ENCODE measurements at places on chromosomes 7 and 10.

DNA sequence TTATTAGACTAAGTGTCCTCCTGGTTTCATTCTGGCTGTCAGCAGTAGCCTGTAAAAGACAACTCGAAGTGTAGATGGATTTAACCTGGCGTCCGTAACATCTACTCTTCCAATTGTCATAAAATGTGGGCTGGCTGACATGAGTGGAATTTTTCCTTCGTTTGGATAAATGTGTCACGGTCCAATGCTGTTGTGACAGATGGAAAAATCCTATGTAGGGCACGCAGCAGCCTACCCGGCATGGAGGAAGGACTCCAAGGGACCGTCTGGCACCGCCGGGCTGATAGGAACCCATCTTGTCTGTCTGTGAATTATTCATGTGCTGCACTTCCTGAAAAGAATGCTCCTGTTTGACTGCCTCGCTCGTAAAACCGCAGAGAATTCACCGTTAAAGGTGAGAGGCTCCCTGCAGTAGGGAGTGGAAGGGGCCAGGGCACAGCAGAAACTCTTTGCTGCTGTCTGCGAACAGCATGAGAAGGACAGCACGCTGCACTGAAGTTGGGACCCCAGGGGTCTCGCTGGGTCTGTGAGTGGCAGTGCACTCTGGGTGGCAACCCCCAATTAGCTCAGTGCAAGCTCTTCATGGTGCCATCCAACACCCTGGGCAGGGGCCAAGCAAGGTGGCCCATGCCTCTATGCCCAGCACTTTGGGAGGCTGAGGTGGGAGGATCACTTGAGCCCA lies 1.6 kb upstream of the ORAI2 start:
- no peak for DNase-seq

DNA sequence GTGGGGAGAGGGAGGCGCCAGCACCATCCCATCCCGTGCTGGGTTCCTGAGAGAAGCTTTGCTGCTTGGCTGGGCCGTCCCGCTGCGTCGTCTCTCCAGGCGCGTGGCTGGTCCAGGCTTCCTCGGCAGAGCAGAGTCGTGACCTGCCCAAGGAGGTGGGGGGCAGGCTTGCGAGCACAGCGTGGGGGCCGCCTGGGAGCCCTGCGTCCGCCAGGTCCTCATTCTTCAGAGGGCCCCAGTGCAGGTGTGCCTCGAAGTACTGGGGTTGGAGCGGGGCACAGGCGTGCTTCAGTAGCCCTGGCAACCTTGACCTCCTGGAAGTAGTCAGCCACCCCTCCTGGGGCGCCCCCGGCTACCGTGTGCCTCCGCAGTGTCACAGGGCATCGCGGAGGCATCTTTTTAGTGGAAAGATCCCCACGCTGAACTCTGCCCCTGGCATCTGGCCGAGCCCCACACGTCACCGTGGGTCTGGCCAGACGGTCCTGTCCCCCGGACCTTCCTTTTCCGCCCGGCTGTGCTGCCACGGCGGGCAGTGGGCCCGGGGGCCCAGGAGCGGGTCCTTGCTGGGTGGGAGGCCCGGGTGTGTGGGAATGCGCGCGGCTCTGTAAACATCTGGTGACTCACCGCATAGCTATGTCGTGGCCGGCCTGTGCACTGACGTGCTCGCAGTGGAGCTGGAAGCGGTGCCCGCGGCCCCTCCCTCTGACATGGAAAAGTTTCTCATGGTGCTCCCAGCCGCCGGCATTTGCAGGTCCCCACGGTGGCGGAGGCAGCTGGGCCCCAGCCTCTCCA lies 6.4 kb downstream of the MAFK start:
- DNase-seq, result peak; percentile 90

- peak; percentile 22 for DNase-seq
Measured at GRCh38 chr10:74081192-74081803, 69.3 kb downstream of the AP3M1 start.

DNA sequence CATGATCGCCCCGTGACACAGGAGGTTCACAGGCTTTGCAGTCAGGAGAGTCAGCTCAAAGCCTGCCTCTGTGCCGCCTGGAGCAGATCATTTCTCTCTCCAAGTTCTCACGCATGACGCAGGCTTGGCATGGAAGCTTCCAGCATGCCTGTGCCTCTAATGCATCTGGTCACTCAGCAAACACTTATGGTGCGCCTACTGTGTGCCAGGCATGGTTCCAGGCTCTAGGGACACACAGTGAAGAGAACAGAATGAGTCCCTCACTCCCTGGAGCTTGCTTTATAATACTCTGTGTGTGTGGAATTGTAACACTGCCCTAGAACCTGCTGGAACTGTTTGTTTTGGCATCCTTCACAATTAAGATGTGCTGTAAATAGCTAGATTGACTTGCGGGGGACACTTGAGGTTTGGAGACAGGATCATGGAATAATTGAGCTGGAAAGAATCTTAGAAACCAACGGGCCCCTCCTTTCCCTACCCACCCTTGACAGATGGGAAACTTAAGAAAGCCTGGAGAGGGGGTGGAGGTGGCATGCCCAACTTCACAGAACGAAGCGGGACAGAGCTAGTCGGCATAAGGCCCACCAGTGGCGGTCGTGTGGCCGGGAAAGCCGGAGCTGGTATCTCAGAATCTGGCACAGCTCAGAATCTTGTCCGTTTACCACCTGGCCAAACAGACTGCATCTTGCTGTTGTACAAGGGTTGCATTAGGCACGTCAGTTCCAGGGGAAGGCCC lies 4.6 kb upstream of the MYH16 start:
- DNase-seq, result no peak

- DNase-seq, result no peak
Measured at GRCh38 chr10:103925591-103925990, 7.6 kb upstream of the STN1 start.

DNA sequence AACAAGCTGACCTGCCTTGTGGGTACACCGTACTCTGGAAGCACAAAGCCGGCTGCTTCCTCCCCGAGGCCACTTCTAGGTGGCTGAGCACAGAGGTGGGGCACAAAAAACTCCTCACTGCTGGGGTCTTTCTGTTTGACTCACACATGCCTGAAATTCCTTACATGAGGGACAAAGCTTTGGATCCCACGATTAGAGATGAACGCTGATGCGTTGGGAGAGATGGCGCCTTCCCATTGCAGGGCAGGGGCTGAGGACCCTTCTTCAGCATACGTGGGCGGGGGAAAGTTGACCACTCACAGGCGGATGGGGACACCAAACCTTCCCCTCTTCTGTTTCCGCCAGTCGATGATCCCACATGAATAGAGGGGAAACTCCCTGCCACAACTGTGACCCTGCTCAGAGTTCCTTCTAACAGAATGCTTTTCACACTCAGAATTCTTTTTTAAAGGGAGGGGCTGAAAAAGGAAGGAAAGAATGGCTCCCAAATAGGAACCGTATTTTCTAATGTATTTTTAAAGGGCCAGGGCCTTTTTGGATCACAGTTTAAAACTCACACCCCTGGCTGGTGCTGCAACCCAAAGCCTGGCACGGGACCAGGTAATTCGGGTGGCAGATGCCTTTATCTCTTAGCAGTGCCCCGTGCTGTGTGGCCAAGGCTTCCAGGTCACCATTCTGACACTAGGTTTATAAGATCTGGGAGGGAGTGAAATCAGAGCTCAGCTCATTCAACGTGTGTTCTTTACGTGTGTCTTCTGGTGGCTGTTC lies 134.0 kb downstream of the PRKAG2 start:
- peak; percentile 67 for DNase-seq

- DNase-seq, result peak; percentile 44
Measured at GRCh38 chr10:73874267-73875138, at the start of gene CAMK2G. Gene CAMK2G, minus strand, starts transcription at chr10:73874555. Its CDS starts 94 bp downstream, at chr10:73874461.

GRCh38 chr10:69662173-69662877 lies 32.3 kb downstream of the FAM241B start:
- DNase-seq, result no peak

DNA sequence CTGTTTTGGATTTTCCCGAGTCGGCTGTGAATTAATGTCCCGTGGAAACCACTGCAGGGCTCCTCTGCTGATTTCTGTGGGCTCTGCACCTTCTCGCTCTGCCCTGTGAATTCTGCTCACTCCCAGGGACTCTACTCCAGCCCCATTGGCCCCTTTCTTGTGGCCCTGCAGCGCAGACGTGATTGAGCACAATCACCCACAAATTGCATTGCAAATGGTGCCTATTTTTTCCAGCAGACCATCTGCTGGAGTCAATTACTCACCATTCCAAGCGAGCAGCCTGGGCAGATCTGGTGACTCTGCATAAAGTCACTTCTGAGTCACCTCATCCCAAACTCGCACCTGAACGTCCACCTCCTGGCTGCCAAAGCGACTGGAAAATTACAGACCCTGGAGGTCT lies 235.8 kb downstream of the PAXIP1 start:
- DNase-seq, result no peak

DNA sequence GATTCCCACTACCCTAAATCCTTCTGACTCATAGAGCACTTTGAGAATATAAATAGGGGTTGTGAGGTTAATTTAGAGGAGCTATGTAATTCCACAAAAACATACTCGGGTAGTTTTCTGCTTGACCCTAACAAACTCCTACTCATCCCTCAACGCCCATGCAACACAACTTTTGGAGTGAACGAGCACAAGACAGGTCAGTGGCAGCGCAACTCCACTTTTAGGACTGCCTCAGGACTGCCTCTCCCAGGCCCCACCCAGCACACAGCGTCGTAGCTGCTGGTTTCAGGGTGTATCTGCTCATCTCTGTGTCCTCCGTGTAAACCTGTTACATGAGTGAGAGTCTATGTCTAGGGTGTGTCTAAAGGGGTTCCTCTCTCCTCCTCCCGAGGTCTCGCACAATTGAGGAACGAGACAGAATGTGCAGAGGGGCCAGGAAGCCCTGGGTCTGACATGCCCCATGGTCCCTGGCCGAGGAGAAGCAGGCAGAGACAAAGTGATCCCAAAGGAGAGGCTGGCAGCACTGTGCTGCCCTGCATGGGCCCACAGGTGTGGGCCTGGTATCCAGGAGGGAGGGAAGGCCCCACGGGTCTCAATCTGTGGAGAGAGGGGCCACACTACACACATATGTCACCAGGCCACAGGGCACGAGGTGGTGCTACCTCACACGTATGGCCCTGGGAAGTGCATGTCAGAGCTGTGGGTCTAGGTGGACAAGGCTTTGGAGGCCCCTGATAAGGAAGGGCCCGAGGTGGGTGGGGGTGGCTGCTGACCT lies 45.5 kb downstream of the CAMK2B start:
- no peak for DNase-seq

DNA sequence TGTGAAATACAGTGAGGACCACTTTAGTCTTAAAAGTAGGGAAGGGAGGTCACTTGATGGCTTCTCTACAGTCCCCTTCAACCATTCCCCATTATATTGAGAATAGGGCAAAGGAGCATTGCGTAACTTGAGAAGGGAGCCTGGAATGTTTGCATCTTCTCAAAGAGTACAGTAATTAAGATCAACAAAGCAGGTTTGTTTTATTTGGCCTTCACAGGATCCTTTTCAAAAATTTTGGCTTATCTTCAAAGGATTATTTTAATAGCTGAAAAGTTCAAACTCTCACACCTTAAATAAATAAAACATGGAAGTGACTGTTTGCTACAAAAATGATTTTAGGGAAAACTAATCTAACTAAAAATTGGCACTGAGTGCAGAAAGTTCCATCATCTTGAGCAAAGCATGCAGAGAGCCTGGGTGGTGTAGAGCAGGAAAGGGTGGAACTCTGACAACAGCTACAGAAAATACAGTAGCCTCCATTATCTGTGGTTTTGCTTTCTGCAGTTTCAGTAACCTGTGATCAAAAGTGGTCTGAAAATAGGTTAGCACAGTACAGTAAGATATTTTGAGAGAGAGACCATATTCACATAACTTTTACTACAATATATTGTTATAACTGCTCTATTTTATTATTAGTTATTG lies 214.0 kb downstream of the MDFIC start:
- DNase-seq, result peak; percentile 6

DNA sequence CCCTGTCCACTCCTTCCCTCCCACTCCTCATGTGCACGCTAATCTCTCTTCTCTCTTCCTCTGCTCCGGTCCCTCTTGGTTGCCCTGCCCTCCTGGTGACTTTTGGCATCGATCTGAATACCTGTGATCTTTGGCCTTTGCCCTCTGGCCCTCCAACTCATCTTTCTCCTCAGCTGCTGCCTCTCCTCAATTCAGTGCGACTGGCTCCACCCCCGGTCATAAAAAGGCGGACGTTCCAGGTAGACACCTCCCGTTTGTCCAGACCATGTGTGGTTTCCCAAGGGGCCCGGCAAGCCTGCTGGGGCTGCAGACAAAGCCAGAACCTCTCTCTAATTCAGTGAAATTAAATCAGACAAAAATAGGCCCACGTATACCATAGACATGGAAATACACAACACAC lies 96.8 kb downstream of the COL13A1 start:
- no peak for DNase-seq

DNA sequence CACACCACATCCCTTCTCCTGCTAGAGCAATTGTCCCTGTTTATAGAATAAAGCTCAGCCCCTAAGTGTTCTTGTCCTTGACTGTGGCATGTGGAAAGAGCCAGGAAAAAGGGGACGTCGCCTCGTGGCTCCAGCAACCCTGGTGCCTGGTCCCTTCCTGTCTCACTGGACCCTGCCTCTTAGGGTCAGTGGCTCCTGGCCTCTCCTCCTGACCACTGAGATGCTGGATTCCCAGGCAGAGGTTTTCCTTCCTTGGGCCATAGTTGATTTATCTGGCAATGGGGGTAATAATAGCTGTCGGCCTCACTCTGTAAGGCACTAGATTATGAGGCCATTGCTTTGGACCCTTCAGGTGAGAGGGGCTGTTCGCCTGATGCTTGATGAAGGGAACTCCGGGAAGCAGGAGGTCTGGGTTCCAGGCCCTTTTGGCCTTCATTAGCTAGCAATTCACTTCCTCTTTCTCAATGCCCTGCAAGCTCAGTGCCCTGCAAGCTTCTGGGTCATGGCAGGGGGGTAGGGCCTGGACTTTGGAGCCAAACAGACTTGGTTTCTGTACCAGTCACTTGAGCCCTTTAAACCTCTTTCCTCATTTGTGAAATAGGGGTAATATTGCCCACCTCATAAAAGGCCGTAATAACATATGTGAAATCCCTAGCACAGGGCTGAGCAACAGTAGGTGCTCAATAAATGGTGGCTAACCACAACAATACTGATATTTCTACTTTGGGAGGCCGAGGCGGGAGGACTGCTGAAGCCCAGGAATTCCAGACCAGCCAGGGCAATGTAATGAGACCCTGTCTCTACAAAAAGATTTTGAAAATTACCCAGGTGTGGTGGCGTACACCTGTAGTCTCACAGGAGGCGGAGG lies 1.1 kb downstream of the ASL start:
- no peak for DNase-seq

DNA sequence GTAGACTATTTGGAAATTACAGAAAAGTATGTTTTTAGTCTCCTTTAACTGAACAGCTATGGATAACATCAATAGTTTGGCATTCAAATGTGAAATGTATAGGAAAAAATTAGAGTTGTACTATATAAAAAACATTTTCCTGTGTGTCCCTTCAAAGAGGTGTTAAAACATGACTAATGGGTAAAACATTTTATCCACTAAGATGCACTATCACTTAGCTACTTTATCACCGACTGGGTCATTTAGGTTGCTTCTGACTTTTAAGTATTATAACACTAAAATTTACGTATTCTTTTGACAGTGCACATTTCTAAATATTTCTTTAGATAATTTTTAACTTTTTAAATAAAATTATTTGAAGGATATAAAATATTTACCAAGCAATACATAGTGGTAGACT lies 77.6 kb downstream of the UBE2H start:
- DNase-seq, result no peak

- DNase-seq, result no peak
Measured at GRCh38 chr7:112383671-112384417, 66.4 kb upstream of the IFRD1 start.

Data from NT2/D1 (cell line).